ENCODE measurements at places on chromosomes 11 and 22.

DNA sequence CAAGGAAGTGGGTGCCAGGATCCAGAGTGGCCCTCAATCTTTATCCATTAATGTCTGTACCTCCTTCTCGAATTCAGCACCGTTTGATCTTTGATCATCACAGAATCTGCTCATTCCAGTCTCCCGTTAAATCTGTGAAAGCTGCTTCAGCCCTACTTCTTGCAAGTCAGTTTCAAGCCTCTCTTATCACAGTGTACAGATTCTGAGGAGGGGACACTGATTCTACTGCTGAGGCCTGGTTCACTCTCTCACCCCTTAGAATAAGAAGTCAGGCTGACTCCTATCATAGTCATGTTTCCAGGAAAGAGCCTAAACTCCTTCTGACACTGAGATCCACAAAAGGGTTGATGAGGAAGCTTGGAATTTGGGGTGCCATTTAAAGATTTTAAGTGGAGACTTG lies 39.0 kb downstream of the MAML2 start:
- DNase-seq = no peak

DNA sequence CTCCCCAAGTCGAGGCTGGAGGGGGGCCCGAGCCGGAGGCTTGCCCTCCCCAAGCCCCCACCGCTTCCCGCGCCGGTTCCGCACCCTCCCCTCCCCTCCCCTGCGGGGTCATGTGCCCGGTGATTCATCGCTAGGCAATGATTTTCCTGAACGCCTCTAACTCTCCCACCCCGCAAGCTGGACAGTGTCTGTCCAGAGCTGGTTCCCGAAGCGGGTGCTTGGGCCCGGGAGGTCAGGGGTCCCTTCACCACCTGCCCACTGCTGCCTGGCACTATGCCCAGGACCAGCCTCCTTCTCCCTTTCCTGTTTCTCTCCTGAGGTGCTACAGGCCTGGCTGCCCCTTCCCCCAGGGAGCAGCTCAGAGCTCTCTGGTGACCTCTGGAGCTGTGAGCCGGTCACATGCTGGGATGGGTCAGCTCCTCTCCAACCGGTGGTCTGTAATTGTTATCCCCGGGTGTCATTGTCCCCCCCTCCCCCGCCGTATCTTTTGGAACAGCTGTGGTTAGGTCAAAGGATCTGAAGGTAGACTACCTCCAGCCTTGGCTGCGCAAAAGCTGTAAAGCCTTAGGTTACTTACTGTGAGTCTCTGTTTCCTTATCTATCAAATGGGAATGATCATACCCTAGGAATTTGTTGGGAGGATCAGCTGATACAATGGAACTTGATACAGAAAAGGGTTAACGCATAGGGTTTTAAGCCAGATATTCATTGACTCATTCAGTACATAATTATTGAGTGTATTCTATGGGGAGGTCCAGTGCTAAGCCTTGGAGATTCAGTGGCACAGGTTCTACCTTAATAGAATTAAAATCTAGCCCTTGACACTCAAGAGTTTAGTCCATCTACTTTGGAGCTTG lies 753 bp downstream of the STX3 start:
- DNase-seq = no peak

DNA sequence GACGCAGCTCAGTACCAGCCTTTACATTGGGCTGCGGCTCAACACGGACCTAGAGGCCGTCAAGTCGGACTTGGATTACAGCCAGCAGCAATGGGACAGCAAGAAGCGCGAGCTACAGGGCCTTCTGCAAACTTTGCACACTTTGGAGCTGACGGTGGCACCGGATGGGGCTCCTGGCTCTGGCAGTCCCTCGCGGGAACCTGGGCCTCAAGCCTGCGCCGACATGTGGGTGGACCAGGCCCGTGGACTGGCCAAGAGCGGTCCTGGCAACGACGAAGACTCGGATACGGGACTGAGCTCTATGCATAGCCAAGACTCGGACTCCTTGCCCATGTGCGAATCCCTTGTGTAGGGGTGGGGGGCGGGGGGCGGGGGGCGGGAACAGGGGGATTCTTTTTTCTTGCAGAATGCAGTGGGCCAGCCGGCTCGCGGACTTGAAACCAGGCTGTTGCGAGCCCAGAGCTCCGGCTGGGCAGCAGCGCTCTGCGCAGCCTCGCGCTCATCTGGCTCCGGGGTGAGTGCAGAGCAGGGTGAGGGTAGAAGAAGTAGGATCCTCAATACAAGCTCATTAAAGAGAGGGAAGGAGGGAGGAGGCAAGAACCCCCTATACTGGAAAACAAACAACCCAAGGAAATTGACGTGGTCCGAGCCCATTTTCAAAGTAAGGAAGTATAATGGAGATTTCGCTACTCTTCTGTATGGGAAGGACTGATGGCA lies 1.8 kb downstream of the RASSF10 start:
- DNase-seq = no peak

- DNase-seq = no peak
These were observed 3.9 kb downstream of the TSPAN4 start for GRCh38 chr11:846496-847098.

GRCh38 chr11:134438542-134439537 lies 26.8 kb upstream of the B3GAT1 start:
- no peak for DNase-seq

- DNase-seq = no peak
These were observed 78.9 kb downstream of the FANCF start for GRCh38 chr11:22546746-22547145.

- no peak for DNase-seq
These were observed 3.4 kb downstream of the SCGB1D4 start for GRCh38 chr11:62295504-62295903.

DNA sequence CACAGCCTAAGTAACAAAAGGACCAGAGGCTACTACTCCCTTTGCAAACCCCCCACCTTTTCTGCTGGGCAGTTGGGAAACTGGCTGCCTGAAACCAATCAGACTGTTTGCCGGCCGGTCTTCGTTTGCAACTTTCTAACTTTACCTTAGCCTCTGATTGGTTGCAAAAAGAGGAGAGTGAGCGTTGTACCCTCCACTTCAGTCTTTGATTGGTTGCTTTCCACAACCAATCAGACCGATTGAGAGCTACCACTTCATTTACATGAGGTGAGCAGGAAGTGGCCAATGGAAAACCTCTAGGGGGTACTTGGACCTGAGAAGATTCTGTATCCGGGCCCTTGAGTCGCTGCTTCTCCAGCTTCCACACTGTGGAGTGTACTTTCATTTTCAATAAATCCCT lies 18.8 kb upstream of the CLNS1A start:
- DNase-seq = no peak

GRCh38 chr11:3087373-3087772 lies 30.1 kb upstream of the CARS1 start:
- DNase-seq = no peak

DNA sequence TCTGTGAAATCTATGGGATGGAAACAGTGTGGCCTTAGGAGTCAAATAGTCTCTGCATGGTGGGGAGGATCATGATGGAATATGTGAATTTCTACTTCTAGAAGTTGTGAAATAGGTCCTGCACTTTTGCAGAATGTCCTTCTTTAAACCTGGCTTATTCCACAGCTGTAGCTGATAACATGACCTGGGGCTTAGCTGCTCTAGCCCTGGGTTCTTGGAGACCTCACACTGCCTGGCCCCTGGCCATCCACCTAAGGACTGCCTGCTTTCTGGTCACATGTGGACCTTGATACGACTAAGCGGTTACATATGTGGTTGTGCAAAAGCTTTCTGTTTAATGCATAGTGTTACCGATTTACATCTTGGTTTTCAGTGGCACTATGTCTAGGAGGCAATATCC lies 88.2 kb downstream of the SWAP70 start:
- no peak for DNase-seq

DNA sequence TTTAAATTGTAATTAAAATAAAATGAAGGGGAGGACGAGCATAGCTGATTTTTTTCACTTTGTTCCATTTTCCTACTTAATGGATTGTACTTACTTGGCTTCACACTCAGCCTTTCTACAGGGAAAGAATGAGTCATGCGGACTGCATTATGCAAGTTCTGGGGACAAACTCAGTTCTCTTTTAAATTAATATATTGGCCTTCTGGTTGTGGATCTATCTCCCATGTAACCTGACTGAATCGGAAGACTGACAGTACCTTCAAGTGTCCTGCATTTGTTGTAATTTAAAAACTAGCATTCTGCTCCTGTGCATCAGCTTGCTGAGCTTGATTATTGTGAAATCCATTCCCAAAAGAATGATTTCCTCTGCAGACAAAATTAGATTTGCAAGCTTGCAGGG lies 12.2 kb downstream of the OR8D1 start:
- no peak for DNase-seq

- no peak for DNase-seq
These were observed 21.6 kb upstream of the ST14 start for GRCh38 chr11:130137999-130138398.

- peak; percentile 51 for DNase-seq
These were observed 718 bp downstream of the FADS2 start for GRCh38 chr11:61828629-61829407.

GRCh38 chr22:42610186-42610585 lies 4.5 kb downstream of the POLDIP3 start:
- DNase-seq = no peak

- no peak for DNase-seq
These were observed 1.8 kb downstream of the BCL9L start for GRCh38 chr11:118923721-118924587.

DNA sequence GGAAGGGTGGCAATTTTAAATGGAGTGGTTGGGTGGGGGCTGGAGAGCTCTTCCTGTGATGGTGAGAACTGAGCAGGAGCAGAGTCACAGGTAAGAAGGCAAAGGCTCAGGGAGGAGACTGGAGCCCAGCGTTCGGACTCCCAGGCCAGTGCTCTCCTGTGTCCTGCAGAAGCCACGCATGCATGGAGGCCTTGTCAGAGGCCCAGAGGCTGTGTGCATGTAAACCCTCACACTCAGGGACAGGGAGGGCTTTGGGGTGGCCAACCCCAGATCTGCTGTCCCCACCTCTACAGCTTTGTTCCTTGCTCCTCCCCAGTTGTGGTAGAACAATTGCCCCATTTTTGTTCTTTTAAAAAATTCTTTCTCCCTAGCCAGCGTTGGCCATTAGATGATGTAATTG lies 130.4 kb upstream of the PARVA start:
- no peak for DNase-seq

GRCh38 chr11:1863352-1864216 lies 10.7 kb downstream of the LSP1 start:
- DNase-seq = peak; percentile 45

- no peak for DNase-seq
These were observed 27.9 kb upstream of the KRTAP5-7 start for GRCh38 chr11:71499125-71499524.

DNA sequence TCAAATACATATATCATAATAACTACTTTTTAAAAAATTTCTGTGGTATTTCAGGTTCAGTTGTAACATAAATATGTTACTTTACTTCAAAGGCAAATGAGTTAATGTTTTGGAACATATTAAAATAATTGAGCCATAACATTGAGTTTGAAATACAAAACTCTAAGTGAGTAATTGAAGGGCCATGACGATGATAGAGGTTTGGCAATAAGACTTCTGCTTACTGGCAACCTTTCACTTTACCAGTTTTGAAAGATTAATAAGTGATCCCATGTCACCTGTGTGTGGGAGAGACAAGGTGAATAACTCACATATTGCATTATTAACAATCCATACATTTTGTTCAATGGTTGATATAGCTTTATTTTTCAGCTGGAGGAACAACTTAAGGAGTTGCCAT lies 144.4 kb downstream of the GRIA4 start:
- DNase-seq = no peak

DNA sequence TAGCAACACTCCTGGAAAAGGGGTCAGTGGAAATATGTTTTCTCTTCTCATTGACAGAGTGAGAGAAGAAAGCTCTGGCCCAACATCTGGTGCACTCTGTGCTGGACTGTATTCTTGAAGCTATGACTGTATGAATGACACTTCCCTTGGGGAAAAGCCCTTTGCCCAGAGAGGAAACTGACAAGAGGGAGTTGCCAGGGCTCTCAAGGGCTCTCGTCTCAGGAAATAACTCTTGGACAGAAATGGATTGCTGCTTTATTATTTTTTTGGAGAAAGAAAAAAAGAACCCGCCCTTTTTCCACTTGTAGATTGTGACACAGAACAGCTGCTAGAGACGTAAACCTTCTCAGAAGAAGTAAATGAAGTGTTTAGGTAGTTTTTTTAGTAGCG lies 11.4 kb downstream of the ETS1 start:
- DNase-seq = no peak

DNA sequence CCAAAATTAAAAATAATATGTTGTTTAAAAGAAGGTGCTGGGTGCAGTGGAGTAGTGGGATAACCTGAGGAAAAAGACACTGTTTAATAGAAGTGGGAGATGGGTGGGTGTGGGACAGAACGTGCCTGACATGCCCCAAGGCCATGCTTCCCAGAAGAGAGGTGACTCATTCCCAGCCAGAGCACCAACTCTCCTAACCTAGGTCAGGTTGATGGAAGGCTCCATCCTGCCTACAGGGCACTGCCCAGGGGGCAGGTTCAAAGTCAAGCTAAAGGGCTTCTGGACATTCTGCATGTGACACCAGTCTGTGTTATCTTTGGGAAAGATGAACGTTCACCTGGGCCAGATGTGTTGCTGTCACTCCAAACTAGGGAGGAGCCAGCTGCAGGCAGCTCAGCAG lies 453.1 kb downstream of the SOX6 start:
- no peak for DNase-seq

Data from NCI-H1436 (cell line).